ENCODE measurements at places on chromosomes 7 and 10. TPM values are rescaled to one million over a fixed set of nuclear protein-coding genes. Genes with fewer than 3 reads are reported as not detected.

DNA sequence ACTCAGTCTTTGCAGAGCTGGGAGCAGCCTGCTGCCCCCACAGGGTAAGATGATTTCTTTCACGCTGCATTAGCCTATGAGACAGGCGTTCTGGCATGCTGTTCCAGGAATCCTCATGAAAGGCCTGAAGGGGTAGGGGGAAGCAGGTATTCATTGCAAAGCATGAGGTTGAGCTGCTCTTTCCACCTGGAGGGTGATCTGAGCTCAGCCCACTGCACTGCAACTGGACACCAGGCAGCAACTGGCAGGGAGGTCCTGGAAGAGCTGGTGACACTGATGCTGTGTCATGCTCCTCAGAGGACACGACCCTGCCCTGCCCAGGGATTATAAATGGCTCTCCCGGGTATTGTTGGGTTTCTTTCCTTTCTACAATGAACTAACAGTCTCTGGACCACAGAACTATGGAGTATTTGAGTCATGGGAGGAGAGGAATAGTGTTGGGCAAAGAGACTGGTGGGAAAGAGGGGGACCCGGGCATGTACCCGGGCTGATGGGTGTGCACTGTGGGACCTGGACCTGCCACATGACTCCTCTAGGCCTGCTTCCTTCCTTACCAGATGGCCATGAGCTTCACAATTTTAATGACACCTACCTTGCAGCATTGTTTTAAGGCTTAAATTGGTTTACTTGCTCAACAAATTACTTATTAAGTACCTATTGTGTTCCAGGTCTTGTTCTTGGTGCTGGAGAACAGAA lies 24.3 kb downstream of the SLC25A28 start:
- DNase-seq = no peak

Gene MBLAC1
- 1.1 TPM for total RNA-seq

- DNase-seq = no peak
Measured at GRCh38 chr7:144534655-144535395, 131.3 kb upstream of the NOBOX start.

DNA sequence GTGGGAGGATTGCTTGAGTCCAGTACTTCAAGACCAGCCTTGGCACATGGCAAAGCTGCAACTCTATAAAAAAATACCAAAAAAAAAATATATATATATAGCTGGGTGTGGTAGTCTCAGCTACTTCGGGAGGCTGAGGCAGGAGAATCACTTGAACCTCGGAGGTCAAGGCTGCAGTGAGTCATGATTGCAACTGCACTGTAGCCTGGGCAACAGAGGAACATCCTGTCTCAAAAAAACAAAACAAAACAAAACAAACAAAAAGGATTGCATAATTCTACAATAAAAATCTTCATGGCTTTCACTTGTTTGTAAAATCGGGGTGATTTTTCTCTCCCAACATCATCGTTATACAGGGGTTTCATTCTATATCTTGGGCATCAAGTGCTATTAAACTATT lies 35.1 kb downstream of the GUSB start:
- DNase-seq = no peak

DNA sequence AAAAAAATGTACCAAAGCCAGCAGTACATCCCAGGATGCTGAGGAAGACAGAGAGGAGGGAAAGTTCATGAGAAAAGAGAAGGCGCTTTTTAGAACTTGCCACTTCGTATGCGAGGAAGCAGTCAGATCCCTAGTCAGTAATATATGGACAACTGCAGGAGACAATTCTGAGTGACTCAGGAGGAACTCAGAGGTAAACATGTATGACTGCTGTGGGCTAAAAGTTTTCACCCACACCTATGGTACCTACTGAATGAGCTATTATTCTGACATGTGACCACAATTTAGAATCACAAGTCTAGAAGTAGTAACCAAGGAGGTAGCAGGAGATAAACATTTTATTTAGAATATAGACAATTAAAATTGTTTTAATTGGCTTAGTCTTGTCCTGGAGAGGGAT lies 126.5 kb downstream of the ICA1 start:
- DNase-seq = no peak

DNA sequence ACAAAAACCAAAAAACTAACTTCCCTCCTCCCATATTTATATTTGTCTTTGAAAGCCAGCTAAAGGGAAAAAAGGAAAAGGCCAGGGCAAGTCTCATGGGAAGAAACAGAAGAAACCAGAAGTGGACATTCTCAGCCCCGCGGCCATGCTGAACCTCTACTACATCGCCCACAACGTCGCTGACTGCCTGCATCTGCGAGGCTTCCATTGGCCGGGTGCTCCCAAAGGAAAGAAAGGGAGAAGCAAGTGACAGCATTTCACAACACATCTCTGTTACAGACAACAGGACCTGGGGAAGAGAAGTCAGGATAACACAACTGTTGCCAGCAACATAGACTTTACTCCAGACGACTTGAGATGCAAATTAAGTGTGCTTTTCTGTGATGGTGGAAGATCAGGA lies 9.9 kb downstream of the SMKR1 start:
- no peak for DNase-seq

DNA sequence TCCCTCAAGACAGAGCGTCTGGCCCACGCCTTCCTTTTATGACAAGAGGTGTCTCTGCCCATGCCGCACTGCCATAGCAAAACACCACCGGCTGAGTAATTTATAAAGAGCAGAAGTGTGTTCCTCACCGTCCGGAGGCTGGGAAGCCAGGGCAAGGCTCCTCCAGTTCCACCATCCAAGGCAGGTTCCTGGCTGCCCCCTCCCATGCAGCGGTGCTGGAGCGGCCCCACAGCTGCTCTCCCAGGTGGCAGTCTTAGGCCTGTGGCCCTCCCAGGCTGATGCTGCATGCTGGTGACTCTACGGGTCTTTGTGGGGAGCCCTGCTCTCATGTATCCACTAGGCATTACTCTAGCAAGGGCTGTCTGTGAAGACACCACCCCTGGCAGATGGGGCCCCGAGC lies 113.1 kb downstream of the TCERG1L start:
- no peak for DNase-seq

- DNase-seq = no peak
Measured at GRCh38 chr7:90404777-90405176, 1.5 kb downstream of the CLDN12 start.

DNA sequence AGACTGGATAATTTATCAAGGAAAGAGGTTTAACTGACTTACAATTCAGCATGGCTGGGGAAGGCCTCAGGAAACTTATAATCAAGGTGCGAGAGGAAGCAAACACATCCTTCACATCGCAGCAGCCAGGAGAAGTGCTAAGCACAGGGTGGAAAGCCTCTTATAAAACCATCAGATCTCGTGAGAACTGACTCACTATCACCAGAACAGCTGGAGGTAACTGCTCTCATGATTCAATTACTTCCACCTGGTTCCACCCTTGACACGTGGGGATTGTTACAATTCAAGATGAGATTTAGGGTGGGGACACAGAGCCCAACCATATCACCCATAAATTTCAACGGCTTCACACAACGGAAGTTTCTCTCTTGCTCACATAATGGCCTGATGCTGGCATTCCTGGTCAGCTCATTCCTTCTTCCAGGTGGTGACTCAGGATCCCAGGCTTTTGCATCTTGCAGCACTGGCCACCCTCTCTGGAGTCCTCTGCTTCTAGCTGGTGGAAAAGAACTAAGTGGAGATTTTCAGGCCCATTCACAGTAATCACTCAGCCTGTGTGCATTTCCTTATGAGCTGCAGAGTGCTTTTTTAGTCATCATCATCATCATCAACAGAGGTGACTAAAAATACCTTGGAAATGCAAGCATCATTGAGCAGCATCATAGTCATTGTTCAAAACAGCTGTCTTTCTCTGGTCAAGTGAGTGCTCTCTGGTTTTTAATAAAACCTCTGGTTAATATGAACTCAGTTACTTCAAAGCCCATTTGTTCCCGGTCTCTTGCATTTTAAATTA lies 308.1 kb downstream of the SFMBT2 start:
- DNase-seq = no peak

DNA sequence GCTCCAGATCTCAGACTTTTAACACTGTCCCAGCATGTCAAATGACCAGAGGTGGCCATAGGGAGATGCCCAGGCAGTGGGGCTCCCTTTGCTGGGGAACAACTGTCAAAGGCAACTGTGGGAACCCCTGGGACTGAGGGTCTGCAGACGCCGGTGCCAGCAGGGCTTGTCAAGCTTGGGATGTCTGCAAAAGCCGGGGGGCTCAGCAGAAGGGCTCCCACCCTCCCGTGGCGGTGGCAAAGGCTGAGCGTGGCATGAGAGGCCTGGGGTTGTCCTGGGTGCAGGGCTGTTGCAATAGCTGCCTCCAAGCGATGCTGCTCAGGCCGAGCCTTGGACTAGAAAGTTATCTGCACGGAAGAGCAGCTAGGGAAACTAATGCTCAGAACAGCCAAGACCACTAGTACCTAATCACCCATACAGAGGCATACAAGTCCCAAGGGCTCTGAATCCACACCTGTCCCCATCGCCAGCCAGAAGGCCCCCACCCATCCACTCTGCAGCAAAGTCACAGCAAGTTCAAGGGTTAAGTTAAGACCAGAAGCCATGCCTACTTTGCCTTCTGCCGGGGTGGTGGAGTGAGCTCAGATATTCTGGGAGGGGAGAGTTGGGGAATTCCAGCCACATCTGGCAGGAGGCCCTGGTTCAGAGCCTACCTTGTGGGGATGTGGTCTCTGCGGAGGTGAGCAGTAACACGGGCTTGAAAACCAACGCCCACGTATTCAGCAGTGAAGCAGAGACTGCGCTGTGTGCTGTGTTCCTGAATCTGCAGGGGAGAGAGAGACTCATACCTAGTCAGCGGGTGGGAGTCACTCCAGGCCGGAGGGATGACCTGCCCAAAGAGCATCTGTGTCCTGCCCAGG lies 4.6 kb downstream of the SH2B2 start:
- no peak for DNase-seq

DNA sequence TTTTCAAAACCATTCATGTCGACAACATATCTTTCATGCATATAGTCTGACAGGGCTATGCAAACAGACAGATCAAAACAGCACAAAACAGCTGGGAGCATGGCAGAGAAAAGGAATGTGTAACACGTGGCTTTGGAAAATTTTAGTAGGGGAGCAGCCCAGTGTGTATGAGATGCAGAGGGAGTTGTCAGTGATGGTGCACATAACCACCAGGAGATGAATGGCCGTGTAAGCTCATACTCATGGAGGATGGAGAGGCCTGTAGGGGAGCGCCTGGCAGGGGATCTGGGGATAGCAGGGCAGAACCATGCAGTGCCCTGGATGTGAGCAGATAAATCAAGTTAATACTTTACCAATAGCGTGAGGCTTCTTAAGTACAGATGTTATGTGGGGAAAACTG lies 45.7 kb downstream of the RHOBTB1 start:
- peak; percentile 30 for DNase-seq

GRCh38 chr7:128863433-128863989 lies 855 bp downstream of the ATP6V1F start:
- DNase-seq = peak; percentile 33

DNA sequence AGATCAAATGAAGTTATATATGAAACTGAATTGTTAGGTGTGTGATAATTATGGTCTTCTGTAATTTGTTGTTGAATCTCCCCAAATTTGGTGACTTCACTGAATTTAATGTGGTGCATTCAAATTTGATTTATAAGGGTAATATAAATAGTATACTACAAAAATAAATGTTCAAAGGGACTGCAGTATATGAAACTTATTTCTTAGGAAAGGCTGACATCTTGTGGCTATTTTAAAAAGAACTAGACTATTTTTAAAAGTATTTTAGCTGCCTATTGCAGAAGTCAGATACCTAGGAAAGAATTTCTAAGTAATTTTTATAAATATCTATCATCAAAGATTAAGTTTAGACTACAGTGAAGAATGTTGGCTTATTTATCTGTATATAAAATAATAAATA lies 36.6 kb downstream of the ATRNL1 start:
- DNase-seq = no peak

DNA sequence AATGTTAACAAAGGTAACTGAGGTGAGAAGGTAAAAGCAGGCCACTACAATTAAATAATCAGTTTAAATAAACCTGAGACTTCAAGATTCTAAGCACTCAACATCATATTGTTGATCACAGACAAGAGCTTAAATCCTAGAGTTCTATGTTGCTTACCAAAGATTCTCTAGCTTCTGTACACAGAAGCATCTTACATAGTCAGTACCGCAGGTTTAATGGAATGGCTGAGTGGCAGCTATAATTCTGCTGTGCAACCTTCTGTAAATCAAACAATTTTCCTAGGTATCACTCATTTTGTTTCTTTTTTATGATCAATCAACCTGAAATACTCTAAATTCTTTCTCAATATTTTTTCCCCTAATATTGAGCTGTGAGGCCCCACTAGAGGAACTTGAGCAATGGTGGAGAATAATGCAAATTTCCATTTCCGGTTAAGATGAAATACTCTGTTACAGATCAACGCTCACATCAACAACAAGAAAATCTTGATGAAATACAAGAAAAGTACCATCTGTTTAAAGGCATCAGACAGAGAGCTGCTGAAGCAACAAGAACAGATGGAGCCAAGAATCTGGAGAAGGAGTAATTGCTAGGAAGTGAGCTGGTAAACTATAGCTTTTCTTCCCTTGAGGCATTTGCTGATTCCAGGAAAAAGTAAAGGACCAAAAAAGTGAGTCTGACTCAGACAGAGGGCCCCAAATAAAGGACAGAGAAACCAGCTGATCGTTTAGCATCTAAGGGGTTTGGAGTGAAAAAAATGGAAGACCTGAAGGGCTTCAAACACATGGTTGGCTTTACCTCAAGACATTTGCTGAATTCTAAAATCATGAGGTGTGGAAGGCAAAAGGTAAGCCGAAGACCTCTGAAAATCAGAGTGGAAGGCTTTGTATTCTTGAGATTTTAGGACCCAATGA lies 22.6 kb downstream of the PNPLA8 start:
- no peak for DNase-seq

Gene TMEM196
- under 0.01 TPM for total RNA-seq

DNA sequence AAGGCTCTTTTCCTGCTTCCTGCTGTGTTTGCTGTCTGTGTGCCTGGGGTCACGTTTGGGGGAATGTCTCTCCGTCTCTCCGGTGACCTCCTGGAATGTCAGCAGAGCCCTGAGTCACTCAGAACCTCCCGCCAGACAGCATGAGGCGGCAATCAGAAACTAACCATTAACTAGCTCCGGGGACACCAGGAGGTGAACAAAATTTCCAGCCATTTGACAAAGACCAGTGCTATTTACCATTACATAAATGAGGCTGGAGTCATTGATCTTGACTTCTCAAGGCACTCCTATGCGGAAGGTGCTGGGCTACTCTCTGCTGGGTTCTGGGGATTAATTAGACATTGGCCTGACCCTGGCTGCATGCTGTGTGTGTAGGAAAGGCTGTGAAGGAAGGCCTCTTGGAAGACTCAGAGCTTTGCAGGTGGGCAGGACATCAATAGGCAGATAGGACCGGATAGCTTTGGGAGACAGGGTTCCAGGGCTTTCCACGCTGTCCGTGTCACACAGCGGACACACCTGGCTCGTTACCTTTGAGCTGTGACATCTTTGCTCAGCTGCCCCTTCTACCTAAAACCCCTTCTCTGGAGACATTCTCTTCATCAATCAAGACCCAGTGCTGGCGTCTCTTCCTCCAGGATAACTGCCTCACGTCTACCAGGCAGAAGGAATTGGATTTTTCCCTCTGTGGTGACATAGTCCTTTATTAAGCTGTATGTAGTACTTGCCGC lies 77.0 kb downstream of the PFKFB3 start:
- no peak for DNase-seq
